DMS79 (cell line): ENCODE measurements at places on chromosomes 11 and 22.

DNA sequence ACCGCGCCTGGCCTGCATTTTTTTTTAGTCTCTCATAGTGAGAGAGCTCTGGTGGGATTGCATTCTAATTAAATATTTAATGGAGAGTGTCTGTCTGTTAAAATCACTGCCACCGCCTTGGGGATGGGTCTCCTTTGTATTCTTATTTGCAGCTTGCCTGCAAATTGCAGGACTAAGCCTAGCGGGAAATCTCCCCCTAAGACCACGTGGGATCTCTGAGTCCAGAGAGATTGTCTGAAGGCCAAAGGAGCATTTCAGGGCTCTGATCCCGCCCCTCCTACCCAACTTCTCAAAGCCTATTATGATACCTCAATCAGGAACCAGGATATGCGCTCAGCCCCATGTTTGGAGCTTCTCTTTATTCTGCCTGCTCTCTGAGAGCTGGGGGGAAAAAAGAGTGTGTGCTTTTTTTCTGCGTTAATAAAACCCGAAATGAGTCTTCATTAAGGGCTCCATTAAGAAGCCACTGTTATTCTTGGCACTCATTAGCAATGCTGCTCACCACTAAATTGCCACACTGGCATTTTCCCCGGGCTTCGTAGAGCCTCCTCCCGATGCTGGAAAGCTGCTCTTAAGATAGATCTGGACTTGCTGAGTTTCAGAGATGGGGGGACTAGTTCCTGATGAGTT, 92.9 kb upstream of the THY1 start:
- peak; percentile 46 for DNase-seq

DNA sequence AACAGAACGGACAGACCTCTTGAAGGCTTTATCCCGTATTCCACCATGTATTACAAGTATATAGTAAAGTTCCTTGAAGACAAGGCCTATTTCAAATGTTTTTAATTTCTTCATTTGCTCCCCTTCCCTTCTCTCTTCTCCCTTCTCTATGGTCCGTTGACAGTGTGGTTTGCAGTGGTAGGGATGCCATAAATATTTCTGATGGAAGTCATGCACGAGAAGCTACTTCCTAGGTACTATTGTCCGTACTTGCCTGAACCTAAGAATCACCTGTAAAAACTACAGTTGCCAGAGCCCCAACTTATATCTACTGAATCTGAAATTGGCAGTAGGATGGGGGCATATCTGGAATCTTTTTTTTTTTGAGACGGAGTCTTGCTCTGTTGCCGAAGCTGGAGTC, 2.8 kb downstream of the PISD start:
- no peak for DNase-seq

- no peak for DNase-seq
Measured at GRCh38 chr11:45580399-45580798, 85.0 kb downstream of the CHST1 start.

DNA sequence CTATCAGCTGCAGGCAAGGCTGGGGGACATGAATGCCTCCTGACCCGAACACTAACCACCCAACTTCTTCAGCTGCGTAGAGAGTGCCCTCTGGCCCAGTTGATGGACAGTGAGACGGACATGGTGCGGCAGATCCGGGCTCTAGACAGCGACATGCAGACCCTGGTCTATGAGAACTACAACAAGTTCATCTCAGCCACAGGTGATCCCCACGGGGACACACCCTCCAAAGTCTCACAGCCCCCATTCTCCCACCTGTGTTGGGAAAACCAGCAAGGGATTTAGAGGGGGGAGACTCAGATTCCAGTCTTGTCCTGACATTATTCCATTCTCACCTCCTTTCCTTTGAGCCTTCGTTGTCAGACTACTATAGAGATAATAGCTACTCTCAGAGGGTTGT, 912 bp downstream of the VPS51 start:
- DNase-seq, result no peak

- DNase-seq, result no peak
Measured at GRCh38 chr11:17185938-17186337, 21.8 kb downstream of the PIK3C2A start.

DNA sequence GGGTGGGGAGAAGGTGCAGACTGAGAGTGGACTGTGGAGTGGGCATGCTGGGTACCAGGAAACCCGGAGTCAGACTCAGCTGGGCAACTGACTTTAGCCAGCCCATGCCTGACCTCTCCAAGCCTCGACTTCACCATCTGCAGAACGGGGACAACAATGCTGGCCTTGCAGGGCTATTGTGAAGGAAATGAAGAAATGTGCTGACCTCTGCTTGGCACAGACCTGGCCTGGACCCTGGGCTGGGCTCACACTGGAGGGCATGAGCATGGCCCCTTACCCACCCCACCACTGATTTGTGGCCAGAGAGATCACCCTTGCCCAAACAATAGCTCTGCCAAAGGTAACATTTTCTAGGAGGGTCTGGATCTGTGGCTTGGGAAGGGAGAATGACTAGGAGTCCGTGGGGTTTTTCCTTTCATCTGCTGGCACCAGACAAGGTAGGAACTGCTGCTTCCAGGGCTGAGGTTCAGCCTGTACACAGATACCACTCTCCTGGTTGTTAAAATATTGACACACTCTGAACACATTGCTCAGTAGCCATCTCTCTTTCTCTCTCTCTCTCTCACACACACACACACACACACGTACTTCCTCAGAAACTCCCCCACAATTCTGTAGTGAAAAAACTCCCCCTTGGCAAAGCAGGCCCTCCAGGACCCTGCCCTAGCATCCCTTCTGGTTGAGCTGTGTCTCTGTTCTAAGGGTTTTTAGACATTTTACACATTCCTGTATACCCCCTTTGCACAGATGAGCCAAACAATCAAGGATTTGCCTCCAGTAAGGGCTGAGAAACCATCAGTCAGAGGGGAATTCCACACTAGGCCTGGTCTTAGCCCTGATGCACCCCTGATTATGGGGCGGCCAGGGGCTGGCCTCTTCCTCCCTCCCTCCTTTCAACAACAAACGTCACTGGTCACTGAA, 1.0 kb downstream of the MOGAT2 start:
- DNase-seq, result no peak

GRCh38 chr11:72433455-72434036, 785 bp downstream of the CLPB start:
- DNase-seq, result no peak

- peak; percentile 46 for DNase-seq
Measured at GRCh38 chr11:75298191-75298975, 53.1 kb downstream of the ARRB1 start.
